Hepatocyte (in vitro differentiated cells): ENCODE measurements at places on chromosomes 7 and 10. TPM values are rescaled to one million over a fixed set of nuclear protein-coding genes. Genes with fewer than 3 reads are reported as not detected.

SYNPO2L gene
- 0.40 TPM in 1 of 2 replicates, not detected in the other for polyA plus RNA-seq

SPDYE11 gene
- polyA plus RNA-seq, result 0.38 and 0.45 TPM in 2 replicates

TUBB8 gene
- 0.10 and 0.23 TPM in 2 replicates for polyA plus RNA-seq

GRCh38 chr7:6554848-6555247 is 3.6 kb upstream of the GRID2IP start:
- H3K4me1 ChIP-seq, result no peaks in the 10 kb centered on the region
- no peak for DNase-seq
- H3K4me3 ChIP-seq, result no peak overlapping the region
- H3K27ac ChIP-seq, result no peak overlapping the region
- H3K36me3 ChIP-seq, result no peaks in the 10 kb centered on the region
- no peaks in the 10 kb centered on the region for H3K27me3 ChIP-seq

GRCh38 chr7:43697690-43698089 is 31.6 kb downstream of the COA1 start:
- no peak overlapping the region for H3K27ac ChIP-seq
- no peak for DNase-seq
- H3K4me1 ChIP-seq, result no peaks in the 10 kb centered on the region
- no peak overlapping the region for H3K4me3 ChIP-seq
- no peaks in the 10 kb centered on the region for H3K27me3 ChIP-seq

DNA sequence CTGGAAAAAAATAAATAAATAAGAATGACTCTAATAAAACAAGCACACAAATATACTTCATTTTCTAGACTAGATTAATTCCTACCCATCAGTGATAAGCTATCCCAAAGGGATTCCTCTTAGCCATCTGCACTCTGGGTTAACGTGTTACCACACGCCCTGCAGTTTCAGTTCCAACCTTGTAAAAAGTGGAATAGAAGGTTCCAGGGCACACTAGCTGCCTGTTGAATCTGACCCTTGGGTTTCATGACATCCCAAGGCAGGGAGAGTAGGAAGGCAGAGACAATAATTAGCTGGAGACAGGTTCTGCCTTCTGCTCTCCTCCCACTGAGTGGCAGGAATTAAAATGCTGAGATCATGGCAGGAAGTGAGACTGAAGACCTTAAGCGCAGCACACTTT is 33.5 kb downstream of the SLC37A3 start:
- no peaks in the 10 kb centered on the region for H3K36me3 ChIP-seq
- no peaks in the 10 kb centered on the region for H3K27me3 ChIP-seq
- H3K27ac ChIP-seq, result no peak overlapping the region
- no peak for DNase-seq
- H3K4me1 ChIP-seq, result no peaks in the 10 kb centered on the region
- no peak overlapping the region for H3K4me3 ChIP-seq

GRCh38 chr7:105256761-105257231 is 131.9 kb downstream of the SRPK2 start:
- H3K36me3 ChIP-seq, result no peaks in the 10 kb centered on the region
- H3K4me1 ChIP-seq, result peaks cover 7% of the 10 kb centered on the region
- H3K27me3 ChIP-seq, result no peaks in the 10 kb centered on the region
- no peak overlapping the region for H3K27ac ChIP-seq
- H3K4me3 ChIP-seq, result no peak overlapping the region
- DNase-seq, result no peak

DNA sequence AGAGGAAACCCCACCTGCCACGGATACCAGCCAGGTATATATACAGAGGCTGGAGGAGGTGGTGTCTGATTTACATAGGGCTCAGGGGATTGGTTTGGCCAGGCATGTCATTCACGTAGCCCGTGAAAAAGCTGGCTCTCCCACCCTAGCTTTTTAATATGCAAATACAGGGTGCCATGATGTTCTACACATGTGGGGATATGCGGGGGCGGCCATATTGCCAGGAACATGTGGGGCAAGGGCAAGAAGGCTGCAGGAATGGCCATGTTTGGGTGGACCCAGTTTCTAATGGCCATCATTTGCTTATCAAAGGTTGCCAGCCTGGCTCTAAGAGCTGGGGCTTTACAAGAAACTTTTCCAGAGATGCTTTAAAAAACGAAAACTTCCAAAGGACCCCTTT is 131.5 kb upstream of the KIF5B start:
- no peaks in the 10 kb centered on the region for H3K4me1 ChIP-seq
- no peaks in the 10 kb centered on the region for H3K36me3 ChIP-seq
- no peak overlapping the region for H3K27ac ChIP-seq
- DNase-seq, result no peak
- H3K27me3 ChIP-seq, result no peaks in the 10 kb centered on the region
- no peak overlapping the region for H3K4me3 ChIP-seq

- H3K4me1 ChIP-seq, result no peaks in the 10 kb centered on the region
- no peaks in the 10 kb centered on the region for H3K36me3 ChIP-seq
- H3K27me3 ChIP-seq, result no peaks in the 10 kb centered on the region
- no peak for DNase-seq
- no peak overlapping the region for H3K27ac ChIP-seq
- no peak overlapping the region for H3K4me3 ChIP-seq
Measured at GRCh38 chr10:96138102-96138501, 8.0 kb downstream of the ZNF518A start.

DNA sequence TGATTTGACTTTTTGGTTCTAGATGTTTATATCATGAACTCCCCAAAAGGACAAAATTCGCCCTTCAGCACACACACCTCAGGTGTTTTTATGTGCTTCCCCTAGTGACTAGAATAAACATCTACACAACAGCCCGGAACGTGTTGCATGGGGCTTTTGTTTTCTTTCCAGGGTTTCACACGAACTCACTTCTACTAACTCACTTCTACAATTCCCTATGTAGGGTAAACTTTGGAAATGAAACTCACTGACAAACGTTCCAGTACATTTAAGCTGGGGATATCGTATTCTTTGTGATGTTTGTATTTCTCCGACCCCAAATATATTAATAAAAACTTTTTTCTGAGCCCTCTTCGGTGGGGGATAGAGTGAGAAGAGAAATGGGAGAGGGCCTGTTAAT is 1.4 kb downstream of the TRA2A start:
- DNase-seq, result peak; percentile 55
- H3K27ac ChIP-seq, result peak overlapping the region; percentile 100
- H3K4me3 ChIP-seq, result peak overlapping the region; percentile 94
- no peaks in the 10 kb centered on the region for H3K27me3 ChIP-seq
- H3K4me1 ChIP-seq, result peaks cover 34% of the 10 kb centered on the region
- H3K36me3 ChIP-seq, result no peaks in the 10 kb centered on the region

DNA sequence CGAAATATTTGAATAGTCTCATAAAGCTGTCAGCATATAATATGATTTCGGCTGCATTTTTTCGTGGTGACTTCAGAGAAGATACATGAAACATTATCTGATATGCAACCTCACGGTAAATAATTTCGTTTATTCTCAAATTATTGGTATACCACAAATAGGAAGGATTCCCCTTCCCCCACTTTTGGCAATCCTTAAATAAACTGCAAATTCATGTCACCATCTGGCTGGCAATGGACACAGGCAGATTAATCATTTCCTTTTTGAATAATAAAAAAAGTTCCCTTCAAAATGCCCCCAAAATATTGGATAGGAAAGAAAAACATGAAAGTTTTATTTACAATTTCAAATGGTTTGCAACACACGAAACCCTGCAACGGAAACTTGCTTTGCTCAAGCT is 234.5 kb upstream of the MEOX2 start:
- H3K36me3 ChIP-seq, result no peaks in the 10 kb centered on the region
- no peaks in the 10 kb centered on the region for H3K27me3 ChIP-seq
- H3K4me3 ChIP-seq, result no peak overlapping the region
- no peak overlapping the region for H3K27ac ChIP-seq
